RWPE1 (cell line): ENCODE measurements at places on chromosomes 5 and 9.

DNA sequence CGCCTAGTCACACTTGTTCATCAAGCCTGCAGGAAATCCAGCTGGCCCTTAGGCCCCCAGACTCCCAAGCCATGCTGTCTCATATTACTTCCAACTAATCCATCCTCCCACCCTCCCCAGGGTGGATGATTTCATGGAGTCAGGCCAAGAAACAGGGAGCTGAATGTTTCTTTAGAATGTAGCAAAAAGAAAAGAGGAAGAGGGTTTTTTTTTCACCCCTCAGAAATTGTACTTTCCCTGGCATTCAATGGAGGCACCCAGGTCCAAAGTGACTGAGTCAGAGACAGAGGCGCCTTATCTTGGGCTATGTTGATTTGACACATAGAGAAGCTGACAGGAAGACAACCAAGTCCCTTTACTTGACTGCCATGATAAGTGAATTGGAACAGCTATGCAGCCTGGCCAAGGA is 260.2 kb upstream of the NR4A3 start:
- DNase-seq = no peak

DNA sequence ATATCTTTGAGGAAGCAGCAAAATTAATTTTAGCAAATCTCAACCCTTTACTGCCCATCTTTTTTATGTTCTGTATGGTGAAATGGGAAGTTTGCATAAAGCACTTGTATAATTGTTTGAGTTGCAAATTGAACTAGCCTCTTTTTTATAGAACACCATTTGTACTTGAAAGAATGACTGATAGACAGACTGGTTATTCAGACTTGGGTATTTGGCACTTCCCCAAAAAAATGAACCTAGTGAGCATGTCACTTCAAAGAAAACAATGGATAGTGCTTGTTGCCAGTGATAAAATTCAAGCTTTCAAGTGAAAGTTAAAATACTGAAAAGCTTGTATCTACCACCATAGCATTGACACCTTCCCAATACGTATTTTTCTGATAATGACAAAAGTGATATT is 115.8 kb downstream of the ERCC6L2 start:
- no peak for DNase-seq

GRCh38 chr9:136488247-136489214 is 5.7 kb upstream of the SEC16A start:
- peak; percentile 73 for DNase-seq

GRCh38 chr5:178983728-178984127 is 11.4 kb downstream of the GRM6 start:
- DNase-seq = no peak

- no peak for DNase-seq
Observed at GRCh38 chr5:16889972-16890519, 46.0 kb downstream of the MYO10 start.

- DNase-seq = no peak
Observed at GRCh38 chr5:174759091-174759490, 34.7 kb downstream of the MSX2 start.

GRCh38 chr5:172909931-172910502 is 49.2 kb upstream of the RPL26L1 start:
- DNase-seq = no peak

- DNase-seq = no peak
Observed at GRCh38 chr5:59207401-59207800, 624.5 kb downstream of the RAB3C start.

DNA sequence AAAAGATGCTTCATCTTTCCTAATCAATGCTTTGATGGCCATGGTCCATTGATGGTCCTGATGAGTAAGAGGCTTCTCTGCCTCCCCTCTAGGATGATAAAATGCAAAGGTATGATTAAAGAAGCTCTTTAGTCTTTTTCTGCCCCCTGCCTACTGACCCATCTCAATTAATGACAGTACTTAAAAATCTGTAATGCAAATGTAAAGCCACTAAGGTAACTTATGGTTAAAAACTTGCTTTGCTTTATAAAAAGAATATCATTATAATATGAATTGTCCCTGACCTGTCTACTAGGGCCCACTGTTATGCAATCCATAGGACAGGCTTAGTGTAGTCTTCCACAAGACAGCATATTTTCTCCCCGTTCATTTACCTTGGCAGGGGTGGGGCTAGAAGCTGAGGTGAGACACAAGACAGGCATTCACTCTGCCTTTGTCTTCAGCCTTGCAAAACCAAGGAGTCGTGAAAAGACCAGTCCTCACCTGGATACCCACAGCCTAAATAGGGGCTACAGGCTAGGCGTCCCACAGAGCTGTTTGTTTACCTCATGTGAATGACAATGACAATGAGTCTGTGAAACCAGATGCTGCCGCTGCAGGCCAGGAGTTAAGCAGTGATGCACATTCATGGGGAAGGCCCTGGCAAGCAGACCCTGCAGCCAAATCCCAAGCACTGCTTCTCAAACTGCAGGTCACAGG is 60.4 kb downstream of the BNC2 start:
- DNase-seq = peak; percentile 44

GRCh38 chr5:167770461-167770860 is 521.0 kb upstream of the WWC1 start:
- DNase-seq = no peak

- no peak for DNase-seq
Observed at GRCh38 chr9:27856054-27856453, 282.8 kb upstream of the C9orf72 start.

- no peak for DNase-seq
Observed at GRCh38 chr5:36355516-36355915, 53.8 kb upstream of the RANBP3L start.

DNA sequence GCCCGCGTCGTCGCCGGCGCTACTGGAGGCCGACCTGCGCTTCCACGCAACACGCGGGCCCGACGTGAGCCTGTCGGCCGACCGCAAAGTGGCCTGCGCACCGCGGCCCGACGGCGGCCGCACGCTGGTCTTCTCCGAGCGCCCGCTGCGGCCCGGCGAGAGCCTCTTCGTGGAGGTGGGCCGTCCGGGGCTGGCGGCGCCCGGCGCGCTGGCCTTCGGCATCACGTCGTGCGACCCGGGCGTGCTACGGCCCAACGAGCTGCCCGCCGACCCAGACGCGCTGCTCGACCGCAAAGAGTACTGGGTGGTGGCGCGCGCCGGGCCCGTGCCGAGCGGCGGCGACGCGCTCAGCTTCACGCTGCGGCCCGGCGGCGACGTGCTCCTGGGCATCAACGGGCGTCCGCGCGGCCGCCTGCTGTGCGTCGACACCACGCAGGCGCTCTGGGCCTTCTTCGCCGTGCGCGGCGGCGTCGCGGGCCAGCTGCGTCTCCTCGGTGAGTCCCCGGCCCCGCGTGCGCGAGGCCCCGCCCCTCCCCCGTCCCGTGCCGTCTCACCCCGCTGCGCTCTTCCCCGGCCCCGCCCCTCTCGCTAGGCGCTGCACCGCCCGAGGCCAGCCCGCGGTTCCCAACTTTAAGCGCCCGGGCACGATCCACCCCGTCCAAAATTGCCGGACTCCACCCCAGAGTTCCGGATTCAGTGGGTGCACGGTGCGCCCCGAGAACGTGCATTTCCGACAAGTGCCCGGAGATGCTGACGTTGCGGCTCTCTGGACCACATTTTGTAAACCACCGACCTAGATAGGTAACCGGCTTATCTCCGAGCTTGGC is 42.8 kb downstream of the NEURL1B start:
- no peak for DNase-seq

DNA sequence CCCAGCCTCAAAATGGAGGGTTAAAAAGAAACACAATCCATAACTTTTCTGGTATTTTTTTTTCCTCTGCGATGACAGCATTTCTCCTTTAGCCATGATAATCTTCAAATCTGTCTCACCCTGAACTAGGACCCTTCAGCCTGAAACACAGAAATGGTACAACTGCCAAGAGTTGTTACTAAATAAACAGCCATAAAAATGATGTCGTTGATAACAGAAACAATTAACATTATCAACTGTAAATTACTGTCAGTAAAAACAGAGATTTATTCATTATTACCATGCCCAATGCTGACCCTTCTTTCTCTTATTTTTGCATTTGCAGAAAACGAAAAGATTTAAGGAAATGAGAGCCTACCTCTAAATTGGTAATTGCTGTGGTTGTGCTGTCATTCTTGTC is 19.4 kb upstream of the MIER3 start:
- no peak for DNase-seq

GRCh38 chr9:124559871-124560270 is 52.7 kb upstream of the NR5A1 start:
- peak; percentile 55 for DNase-seq

- DNase-seq = no peak
Observed at GRCh38 chr9:5976674-5977397, 38.6 kb downstream of the RANBP6 start.

GRCh38 chr5:81925009-81925408 is 46.8 kb upstream of the ATG10 start:
- no peak for DNase-seq

DNA sequence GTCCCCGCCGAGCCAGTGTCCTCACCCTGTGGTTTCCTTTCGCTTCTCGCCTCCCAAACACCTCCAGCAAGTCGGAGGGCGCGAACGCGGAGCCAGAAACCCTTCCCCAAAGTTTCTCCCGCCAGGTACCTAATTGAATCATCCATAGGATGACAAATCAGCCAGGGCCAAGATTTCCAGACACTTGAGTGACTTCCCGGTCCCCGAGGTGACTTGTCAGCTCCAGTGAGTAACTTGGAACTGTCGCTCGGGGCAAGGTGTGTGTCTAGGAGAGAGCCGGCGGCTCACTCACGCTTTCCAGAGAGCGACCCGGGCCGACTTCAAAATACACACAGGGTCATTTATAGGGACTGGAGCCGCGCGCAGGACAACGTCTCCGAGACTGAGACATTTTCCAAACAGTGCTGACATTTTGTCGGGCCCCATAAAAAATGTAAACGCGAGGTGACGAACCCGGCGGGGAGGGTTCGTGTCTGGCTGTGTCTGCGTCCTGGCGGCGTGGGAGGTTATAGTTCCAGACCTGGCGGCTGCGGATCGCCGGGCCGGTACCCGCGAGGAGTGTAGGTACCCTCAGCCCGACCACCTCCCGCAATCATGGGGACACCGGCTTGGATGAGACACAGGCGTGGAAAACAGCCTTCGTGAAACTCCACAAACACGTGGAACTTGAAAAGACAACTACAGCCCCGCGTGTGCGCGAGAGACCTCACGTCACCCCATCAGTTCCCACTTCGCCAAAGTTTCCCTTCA is 1.4 kb downstream of the GLIS3 start:
- no peak for DNase-seq

GRCh38 chr5:161600156-161600555 is 53.6 kb upstream of the GABRB2 start:
- no peak for DNase-seq

DNA sequence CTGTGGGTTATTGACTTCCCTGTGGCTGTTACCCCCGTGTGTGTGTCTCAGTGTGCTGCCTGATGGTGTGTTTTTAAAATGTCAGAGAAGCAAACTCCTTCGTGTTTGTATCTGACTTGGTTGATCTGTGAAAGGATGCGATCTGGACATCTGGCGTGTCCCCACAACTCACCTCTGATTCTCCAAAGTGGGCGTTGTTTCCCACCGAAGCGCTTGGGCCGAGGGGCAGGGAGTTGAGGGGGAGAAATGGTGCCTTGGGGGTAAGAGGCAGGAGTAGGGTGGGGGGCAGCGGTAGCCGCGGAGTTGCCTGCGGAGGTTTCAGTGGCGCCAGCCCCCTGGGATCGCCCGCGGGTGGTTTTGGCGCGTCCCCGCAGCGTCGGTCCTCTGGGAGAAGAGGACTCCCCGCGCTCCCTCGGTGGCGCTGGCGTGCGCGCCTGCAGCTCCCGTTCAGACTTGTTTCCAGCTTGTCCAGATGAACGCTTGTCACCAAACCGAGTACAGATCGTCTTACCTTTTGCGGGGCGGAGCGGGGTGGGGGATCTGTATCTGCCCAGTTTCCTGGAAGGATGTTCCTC is 1.1 kb downstream of the MAST4 start:
- peak; percentile 28 for DNase-seq

- peak; percentile 79 for DNase-seq
Observed at GRCh38 chr9:134698587-134699342, 57.2 kb downstream of the COL5A1 start.

DNA sequence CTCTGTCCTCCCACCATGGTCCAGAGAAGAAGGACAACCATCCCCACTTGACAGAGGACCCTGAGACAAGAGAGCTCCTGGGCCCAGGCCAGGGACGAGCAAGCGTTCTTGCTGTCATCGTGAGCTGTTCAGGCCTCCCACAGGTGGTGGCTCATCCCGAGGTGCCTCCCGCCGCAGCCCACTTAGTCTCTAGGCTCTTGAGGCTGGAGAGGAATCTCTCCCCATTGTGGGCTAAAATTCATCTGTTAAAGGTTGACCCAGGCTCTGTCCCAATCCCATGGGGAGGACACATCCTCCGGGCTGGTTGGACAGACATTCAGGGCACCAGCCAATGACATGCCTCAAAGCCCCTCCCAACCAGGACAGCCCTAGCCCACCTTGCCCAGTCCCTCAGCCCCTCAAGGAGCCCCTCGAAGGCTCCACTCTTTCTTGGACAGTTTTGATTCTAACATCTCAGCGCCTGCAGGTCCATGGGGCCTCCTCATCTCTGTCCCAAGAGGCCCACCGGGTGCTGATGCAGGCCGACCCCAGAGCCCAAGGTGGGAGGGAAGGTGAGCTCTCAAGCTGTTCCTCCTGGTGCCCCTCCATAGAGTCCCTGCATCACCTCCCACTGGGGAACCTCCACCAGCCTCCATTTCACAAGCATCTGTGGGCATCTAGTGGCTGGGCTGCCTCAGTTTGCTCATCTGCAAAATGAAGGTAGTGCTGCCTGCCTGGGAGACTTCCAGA is 52.9 kb downstream of the BARX1 start:
- no peak for DNase-seq

DNA sequence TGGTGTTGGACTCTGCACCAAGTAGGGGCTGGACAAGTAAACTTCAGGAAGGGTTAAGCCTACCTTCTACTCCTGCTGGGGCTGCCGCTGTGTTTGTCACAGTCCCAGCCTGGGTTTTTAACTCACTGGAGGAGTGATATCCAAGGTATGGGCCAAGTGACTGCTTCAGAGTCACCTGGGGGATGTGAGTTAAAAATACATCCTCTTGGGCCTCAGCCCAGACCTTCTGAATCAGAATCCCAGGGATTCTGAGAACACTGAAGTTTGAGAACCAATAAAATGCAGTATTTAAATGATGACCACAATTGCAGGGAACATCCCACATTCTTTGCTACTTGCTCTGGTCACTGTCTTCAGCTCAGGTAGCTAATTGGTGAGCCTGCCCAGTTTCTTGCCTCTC is 95.1 kb upstream of the DNAH5 start:
- DNase-seq = peak; percentile 54

DNA sequence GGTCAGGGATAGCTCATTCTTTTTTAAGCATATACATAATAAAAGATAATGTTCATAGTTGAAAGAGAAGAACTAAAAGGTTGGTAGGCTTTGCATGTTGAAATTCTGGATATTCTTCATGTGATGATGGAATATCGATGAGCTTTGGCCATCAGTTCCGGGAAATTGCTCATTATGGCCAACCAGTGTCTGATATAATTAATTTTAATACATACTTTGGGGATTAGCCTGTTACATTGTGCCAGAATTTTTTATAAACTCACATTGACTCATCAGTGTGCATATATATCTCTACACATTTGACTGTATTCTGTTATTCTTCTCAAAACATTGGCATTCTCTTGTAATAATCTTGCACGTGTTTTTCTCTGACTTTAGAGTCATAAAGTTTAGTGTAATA is 84.3 kb downstream of the NNT start:
- no peak for DNase-seq
